Esophagus squamous epithelium (tissue), 5 donors: ENCODE measurements at places on chromosomes 16 and 17.

DNA sequence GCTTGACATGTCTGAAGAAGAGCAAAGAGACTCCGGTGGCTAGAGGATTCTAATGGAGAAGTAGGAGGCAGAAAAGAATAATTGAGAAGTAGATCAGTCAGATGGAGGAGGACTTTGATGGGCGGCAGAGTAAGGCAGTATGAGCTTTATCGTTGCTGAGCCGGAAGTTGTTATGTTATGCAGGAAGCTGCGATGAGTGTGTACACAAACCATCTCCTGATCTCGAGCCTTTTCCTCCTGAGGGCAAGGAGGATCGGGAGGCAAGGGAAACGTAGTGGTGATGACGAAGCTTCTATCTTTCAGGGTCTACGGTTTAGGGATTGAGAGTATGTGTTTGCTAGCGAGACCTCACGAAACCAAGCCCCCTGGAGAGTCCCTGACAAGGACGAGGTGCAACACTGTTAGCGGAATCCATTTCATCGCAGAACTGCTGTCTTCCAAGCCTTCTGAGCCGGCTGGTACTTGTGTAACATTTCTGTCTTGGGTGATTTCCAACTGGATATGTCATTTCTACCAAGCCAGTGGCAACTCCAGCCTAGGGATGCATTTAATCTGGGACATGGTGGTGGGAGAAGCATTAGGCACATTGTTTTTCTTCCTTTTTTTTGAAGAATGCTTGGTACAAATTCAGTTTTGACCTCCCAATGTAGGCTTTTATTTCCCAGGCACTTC, 45.5 kb downstream of the RBFOX1 start:
- no peak for DNase-seq

- no peak for DNase-seq
These were observed 5.7 kb downstream of the MATCAP1 start for GRCh38 chr16:67177743-67178699.

GRCh38 chr17:37067555-37068111, 118.9 kb downstream of the AATF start:
- no peak for DNase-seq

DNA sequence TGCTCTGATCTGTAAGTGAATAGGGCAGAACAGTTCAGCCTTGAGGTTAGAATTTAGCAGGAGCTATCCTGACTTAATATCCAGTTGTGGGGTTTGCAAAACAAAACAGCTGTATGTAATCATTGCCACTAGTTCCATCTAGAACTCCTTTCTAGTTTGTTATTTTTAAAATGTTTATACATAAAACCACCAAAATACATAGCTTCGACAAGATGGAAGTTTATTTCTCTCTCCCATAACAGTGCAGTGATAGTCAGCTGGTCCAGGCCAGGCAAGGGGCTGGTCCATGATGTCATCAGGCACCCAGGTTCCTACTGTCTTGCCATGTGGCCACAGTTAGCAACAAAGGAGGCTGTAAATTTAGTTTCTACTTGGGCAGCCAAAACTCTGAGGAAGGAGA, 10.5 kb upstream of the PLK1 start:
- DNase-seq: no peak

DNA sequence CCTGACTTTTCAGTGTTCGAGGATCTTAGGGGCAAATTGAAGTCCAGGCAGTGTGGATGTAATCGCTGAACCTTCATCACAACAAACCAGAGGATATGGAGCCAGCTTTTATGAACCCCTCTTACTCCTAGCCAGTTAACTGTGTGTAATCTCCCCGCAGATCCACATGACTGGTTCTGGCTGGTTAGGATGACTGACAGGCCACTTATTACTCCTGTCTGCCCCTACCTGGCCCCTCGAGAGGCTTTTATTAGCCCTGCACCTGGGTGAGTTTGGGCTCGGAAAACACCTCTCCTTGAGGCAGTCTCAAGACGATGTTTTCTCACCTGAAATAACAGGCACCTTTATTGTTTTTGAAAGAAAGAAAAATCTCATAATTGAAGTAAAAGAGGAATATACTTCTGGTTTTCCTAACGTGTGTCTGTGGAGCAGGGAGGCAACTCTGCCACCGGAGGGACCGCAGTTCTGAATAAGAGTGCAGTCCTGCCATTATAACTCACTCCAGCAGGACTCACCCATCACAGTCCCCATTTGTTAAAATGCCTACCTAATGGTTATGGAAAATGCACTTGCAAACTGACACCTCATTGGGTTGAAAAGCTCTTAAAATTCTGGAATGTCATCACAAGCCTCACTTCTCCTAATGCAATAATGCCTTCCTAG, 291.9 kb upstream of the N4BP1 start:
- DNase-seq: no peak

- no peak for DNase-seq
These were observed 18.6 kb upstream of the LONP2 start for GRCh38 chr16:48225456-48225855.

DNA sequence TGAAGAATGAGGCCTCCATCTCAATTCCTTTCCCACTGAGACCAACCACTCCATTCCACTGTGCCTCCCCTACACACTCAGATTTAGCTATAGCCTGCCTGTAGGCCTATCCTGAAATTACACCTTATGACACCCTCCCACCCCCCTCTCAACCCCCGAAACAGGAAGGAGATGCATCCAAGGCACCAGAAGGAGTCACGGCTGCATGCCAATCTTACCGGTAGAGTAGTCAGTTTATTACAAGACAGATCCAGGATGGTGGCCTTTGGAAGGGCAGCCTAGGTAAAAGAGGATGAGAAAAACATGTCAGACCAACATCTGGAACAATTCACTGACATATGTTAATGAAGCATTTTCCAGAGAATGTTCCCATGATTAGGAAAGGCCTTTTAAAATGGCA, 2.6 kb downstream of the LRRC59 start:
- DNase-seq: no peak

DNA sequence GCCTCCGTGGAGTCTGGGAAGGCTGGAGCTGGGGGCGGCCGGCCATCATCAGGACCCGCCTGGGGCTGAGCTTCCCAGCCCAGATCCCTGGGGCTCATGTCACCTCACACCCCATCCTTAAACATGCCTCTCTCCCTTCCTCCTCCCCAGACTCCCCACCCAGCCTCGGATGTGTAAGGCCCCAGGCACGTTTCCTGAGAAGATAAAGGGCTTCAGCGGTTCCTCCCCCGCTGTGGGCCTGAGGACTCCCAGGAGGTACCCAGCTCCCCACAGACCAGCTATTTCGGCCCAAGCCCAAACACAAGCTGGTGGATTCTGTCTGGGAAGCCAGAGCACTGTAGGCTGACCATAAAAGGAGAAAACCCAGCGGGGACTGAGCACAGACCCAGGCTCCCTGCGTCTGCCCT, 49.2 kb downstream of the MYH11 start:
- no peak for DNase-seq

- DNase-seq: no peak
These were observed 16.0 kb downstream of the CSNK1D start for GRCh38 chr17:82257473-82257872.

DNA sequence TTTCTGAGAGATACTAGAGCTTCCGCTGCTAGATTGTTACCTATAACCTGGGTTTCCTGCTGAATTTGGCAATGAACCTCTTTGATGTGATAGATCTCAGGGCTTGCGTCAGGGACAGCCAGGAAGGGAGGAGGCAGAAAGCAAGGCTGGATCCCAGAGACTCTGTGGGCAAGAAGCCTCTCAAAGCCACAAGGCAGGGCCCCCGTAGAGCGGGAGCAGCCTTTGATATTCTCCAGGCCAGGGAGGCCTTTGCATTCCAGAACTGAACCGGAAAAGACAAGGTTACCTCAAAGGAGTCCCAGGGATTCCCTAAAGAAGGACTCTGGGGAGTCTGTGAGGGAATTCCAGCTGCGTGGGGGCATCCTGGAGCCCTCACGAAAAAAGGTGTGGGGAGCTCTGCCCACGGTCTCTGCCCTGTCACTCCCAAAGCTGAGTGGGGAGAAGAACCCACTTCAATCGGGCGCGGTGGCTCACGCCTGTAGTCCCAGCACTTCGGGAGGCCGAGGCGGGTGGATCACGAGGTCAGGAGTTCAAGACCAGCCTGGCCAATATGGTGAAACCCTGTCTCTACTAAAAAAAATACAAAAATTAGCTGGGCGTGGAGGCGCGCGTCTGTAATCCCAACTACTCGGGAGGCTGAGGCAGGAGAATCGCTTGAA, 14.3 kb upstream of the SCIMP start:
- DNase-seq: no peak

DNA sequence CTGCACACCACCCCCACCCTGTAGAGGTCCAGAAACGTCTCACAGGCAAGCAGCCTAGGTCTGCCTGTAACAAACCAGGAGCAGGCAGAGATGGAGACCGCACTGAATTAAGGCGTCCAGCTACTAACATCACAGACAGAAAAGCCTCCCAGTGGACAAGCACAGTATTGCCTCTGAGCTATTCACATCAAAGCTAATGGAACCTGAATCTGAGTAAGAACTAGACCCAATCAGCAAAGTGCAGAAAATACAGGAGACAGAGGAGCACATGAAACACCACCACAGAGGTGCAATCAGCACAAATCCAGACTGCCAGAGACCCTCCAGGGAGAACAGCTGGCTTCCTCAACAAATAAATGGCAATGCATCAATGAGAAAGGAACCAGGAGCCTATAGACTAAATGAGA, 22.2 kb upstream of the PEMT start:
- no peak for DNase-seq
